Stimulated activated CD4-positive, alpha-beta T cell treated with anti-CD3 and anti-CD28 coated beads, Interleukin-12 subunit alpha, Interleukin-12 subunit beta, amount 100 ng/mL, for 4 hours (primary cell): ENCODE measurements at places on chromosomes 1 and 21.
A peak's percentile ranks its signal among the peaks of the same experiment; 100 is the strongest.

GRCh38 chr1:90155721-90156487, 161.0 kb downstream of the ZNF326 start:
- no peak for DNase-seq

DNA sequence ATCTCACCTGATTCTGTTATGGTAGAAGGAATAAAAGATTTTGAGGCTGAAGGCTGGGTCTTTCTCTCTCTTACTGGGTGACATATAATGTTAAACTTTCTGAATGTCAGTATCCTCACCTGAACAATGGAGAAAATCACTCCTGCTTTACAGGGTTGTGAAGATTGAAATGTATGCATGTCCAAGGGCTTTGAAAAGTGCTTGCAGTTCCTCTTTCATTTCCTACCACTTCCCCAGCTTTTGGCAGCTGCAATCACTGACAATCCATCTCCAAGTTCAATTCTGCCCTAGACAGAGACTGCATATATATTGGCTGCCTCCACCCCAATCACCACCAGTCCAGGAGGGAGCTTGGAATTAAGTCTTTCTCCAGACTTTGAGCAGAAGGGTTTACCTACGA, 39.8 kb downstream of the FAM78B start:
- no peak for DNase-seq

- no peak for DNase-seq
Observed at GRCh38 chr1:23795676-23796465, 4.7 kb downstream of the GALE start.

DNA sequence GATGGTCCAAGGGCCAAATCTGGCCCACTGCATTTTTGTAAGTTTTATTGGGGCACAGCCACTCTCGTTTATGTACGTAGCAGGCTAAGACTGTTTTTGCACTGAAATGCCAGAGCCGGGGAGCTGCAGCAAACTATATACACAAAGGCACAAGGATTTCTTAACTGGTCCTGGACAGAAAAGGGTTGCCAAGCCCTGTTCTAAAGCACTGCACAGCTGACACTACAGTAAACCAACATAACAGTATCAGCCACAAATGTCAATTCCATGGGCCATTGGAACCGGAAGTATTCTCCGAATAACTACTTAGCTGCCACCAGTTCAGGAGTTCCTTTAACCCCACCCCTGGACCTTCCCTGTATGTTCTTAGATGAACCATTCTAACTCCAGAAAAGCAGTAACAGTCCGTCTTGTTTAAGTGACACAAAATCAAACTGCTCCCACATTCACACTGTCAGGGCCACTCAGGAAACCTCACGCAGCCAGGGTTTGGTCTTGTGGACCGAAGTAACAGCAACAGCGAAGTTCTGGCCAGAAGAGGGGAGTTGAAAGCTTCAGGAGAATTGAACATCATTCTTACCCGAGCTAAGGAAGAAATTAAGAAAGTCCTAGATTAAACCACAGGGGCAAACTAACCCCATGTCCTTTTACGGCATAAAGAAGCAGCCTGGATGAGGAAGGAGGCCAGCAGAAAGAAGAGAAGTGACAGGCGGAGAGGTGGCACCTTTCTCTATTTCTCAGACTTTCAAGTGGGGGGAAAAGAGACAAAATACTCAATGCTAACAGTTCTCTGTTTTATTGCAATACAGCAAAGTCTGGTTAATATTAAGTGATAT, 49.2 kb downstream of the COQ8A start:
- no peak for DNase-seq

GRCh38 chr1:163195728-163196448, 6.8 kb downstream of the RGS5 start:
- DNase-seq = no peak

- no peak for DNase-seq
Observed at GRCh38 chr1:107950464-107950863, 14.5 kb downstream of the VAV3 start.

DNA sequence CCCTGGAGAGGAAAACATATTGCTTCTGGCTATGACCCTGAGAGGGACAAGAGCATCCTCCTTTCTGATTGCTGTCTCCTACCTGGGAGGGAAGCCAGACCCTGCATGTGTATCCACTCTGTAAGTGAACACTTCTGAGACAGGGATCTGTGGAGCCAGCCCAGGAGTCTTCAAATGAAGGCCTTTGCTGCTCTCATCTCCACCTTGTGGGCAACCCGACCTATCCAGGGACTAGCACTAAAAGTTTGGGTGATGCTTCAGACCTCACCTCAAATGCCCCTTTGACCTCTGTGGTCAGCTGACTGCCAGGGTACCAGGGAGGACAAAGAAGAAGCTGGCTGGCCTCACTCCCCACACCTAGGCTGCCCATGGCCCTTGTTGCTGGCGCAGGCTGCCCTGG, 64.7 kb downstream of the KCND3 start:
- DNase-seq = no peak

GRCh38 chr1:8137481-8138244, 111.6 kb upstream of the ERRFI1 start:
- no peak for DNase-seq

GRCh38 chr1:41101950-41102607, 80.6 kb upstream of the SLFNL1 start:
- no peak for DNase-seq

GRCh38 chr1:26556111-26556510, 26.6 kb downstream of the RPS6KA1 start:
- DNase-seq = no peak

- no peak for DNase-seq
Observed at GRCh38 chr1:10776190-10776905, 20.1 kb downstream of the CASZ1 start.

DNA sequence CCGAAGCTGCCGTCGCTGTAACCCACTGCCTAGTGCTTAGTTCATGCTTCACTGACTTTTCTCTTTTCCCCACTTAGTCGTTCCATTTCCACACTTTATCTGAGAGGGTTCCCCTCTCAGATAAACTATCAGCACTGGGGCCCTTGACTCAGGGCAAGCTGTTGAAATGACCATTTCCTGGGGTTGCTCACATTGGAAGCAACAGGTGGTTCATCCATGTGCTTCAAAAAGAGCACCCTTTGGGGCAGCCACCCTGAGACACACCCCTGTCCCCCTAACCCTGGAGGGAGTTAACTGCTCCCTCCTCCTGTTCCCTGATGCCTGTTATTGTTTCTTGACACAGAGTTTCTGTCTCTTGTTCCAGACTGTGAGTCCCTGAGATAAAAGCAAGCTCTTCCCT, 107.2 kb downstream of the PTPRU start:
- DNase-seq = no peak

- DNase-seq = no peak
Observed at GRCh38 chr1:180566495-180566894, 7.7 kb downstream of the OVAAL start.

DNA sequence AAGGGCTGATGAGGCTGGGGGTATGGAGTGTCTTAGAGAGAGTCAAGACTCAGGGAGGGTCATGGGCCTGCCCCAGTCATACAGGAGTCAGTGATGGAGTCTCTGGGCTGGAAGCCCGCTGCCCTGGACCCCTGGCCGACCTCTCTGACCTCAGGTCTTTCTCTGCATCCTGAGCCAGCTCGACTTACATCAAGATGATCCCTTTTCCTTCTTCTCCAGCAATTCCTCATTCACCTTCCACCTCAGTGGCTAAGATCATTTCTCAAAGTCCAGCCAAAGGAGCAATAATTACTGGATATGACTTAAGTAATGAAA, 308.6 kb downstream of the MATN1 start:
- no peak for DNase-seq

DNA sequence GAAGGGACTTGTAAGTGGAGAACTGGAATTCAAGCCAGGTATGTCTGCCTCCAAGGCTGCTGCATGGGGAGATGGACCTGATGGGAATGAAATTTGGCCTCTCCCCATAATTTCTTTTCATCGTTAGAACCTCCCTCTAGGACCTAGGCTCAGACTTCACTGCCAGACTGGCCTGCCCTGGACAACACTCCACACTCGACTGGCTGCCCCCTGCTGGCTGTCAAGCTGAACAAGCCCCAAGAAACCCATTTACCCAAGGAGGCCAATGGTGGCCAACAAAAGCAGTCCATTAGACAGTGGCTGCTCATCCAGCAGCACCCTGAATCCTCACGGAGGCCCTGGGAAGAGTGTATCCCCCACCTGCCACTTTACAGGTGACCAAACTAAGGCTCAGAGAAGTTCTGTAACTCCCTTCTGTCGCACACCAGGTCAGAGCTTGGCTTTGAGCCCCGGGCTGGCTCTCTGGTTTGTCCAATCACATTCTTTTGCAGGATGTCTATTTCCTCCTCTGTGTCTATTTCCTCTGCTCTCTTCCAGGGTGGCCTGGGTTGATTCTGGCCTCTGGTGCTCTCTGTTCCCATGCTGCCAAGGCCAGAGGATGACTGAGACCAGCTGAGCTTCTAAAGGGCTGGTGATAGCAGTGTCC, 3.8 kb downstream of the RNF186 start:
- peak; percentile 51 for DNase-seq

DNA sequence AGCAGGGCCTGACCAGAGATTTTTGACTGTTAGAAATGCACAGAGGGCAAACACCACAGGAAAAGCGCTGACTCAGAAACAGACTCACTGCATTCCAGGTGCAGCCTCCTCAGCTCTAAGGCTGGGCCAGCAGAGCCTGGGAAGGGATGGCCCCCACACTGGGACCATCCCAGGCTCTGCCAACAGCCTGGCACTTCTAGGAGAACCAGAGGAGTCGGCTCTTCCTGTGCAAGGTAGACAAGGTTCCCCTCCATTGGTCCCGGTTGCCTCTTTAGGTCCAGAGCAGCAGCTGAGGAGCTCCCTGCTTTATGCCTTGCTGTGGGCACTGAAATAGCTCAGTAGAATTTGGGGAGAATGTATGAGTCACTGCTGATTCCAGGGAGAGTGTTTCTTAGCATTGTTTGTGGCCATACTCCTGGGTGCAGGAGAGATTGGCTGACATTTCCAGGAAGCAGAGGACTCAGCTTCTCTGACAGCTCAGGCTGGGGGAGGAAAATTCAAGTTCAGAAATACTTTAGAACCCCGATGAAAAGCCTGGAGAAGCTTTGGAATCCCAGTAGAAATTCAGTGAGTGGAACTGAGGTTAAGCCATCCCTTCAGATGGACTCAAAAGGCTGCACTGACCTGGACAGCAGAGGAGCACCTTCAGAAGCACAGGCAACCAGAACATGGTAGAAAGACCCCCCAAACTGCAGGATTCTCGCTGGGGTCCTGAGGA, 19.7 kb downstream of the PRAMEF1 start:
- DNase-seq = no peak

DNA sequence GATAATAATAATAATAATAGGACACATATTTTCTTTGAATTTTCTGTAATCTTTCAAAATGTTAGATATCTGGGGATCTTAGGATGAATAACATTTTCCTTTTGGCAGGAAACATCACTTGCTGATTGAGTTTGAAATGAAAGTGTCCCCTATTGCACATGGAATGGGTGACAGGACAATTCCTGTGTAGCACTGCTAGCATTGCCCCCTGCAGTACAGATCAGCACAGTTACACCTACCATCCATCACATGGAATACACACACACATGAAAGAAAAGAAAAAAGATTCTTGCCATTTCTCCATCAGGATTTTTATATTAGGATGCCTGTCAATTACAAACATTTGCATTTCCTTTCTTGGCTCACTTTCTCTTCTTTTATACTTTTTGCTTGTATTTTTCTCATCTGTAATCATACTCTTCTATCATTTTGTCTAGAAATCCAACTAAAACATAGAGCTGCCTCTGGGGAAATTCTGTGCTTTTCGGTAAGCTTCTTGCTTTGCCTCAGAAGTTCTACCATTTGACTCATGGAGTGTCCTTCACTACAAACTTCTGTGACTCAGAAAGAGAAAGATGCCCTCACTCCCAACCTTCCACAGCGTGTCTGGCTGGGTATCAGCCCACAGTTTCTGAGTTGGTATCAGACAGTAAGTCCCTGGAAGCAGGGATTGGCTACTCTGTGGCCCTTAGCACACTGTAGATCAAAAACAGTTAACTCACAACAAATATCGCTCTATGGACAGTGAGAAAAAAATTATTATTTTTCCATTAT, 641.2 kb downstream of the PTPRC start:
- no peak for DNase-seq

GRCh38 chr1:206962272-206962671, 8.0 kb downstream of the FCAMR start:
- no peak for DNase-seq

GRCh38 chr21:25809013-25809412, 74.2 kb downstream of the GABPA start:
- DNase-seq = no peak

GRCh38 chr1:114320586-114320985, 166.9 kb upstream of the SYT6 start:
- no peak for DNase-seq

- DNase-seq = no peak
Observed at GRCh38 chr1:109312978-109313775, 6.4 kb upstream of the MYBPHL start.
